ENCODE measurements at places on chromosomes 11 and 22.

- DNase-seq, result peak; percentile 61
Measured at GRCh38 chr22:17429516-17429915, 60.3 kb downstream of the CECR2 start.

DNA sequence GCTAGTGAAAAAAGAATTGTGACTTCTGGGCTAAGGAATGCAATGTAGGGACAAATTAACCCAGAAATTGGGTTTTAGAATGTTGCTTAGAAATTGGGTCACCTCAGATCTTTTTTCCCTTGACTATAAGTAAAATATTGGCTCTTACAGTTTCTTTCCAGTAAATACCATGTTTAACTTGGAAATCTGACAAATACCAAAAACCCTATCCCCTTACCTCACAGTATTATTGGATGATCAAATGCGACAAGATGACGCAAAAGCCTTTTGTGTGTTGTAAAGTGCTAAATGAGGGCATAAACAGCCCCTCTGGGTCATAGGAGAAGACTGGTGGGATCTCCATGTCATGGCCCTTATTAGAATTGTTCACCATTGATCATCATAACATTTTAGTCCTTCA, 6.1 kb upstream of the UPB1 start:
- no peak for DNase-seq

- DNase-seq, result no peak
Measured at GRCh38 chr11:12139144-12139881, 28.9 kb downstream of the MICAL2 start.

- DNase-seq, result peak; percentile 51
Measured at GRCh38 chr11:112085822-112086421, 634 bp downstream of the TIMM8B start.

GRCh38 chr11:117713538-117713991, 83.5 kb downstream of the DSCAML1 start:
- no peak for DNase-seq

- DNase-seq, result no peak
Measured at GRCh38 chr11:34235189-34235588, 122.6 kb downstream of the ABTB2 start.

Data from inflammatory macrophage treated with lipopolysaccharide for 1 hour (primary cell).